ENCODE measurements at places on chromosomes 4 and X. TPM values are rescaled to one million over a fixed set of nuclear protein-coding genes. Genes with fewer than 3 reads are reported as not detected.

The MAGEA12 gene
- not detected for total RNA-seq

The IGSF1 gene
- total RNA-seq: not detected

DNA sequence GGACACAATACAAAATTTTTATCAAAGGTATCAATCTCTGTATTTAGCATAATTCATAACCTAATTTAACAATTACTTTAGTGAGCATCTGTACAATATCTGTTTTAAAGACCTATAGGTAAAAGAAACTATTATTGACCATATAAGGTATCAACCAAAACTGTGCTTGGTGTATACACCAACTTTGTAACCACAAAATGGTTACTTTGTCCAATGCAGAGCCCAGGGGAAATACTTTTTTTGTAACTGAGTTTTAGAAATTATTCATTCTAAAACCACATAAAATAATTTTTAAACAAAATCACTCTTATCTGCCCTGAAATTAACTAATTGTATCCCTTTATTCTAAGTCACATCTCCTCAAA is 5.0 kb downstream of the CXXC4 start:
- DNase-seq: no peak
- H3K27me3 ChIP-seq: peaks cover 56% of the 10 kb centered on the region
- no peak overlapping the region for H3K27ac ChIP-seq
- no peaks in the 10 kb centered on the region for H3K36me3 ChIP-seq

- no peak overlapping the region for H3K4me3 ChIP-seq
- H3K27me3 ChIP-seq: peaks cover 9% of the 10 kb centered on the region
- H3K27ac ChIP-seq: no peak overlapping the region
- H3K4me1 ChIP-seq: peaks cover 3% of the 10 kb centered on the region
- no peaks in the 10 kb centered on the region for H3K36me3 ChIP-seq
- no peak for DNase-seq
These were observed 62.5 kb upstream of the NFKB1 start for GRCh38 chr4:102438396-102439235.

GRCh38 chr4:40238700-40239548 is 42.1 kb downstream of the RHOH start:
- peak; percentile 83 for DNase-seq
- H3K4me3 ChIP-seq: peak overlapping the region; percentile 58
- H3K4me1 ChIP-seq: peaks cover 91% of the 10 kb centered on the region

- peaks cover 11% of the 10 kb centered on the region for H3K27me3 ChIP-seq
- H3K27ac ChIP-seq: no peak overlapping the region
- H3K4me3 ChIP-seq: no peak overlapping the region
These were observed 378.5 kb upstream of the MAD2L1 start for GRCh38 chr4:120445186-120445585.

The FAM47A gene
- total RNA-seq: not detected

DNA sequence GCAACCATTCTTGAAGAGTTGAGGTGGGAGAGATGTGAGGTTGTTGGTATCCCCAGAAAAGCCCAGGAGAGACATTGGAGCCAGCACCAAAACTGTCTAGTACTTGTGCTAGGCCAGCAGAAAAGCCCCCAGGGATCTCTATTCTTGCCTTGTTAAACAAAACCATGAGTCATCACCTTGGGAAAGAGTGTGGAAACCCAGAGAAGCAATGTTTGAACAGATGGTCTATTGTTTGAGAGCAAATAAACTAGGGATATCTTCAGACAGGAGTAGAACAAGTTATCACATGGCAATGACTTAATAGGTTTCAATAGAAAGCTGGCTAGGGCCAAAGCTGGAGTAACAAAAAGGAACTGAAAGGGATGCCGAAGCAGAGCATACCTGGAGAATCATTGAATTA is 195.7 kb upstream of the CASK start:
- H3K27me3 ChIP-seq: no peaks in the 10 kb centered on the region
- H3K27ac ChIP-seq: no peak overlapping the region
- peaks cover 17% of the 10 kb centered on the region for H3K4me1 ChIP-seq
- no peak for DNase-seq

DNA sequence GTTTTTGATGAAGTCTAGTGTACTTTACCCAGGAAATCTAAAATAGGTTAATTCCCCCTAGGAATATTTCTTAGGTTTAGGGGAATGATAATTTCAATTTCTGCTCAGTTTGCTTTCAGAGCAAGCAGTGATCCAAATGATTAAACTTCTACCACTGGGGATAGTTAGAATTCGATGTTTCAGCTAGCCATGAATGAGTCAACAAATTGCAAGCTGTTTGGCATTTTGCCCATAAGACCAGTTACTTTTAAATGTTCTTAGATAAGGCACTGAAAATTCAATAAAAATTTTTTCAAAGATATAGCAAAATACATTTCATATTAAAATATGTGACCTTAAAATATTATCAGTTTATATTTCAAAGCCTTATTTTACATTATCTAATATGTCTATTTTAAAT is 993.6 kb downstream of the ARAP2 start:
- DNase-seq: no peak
- H3K4me3 ChIP-seq: no peak overlapping the region
- no peaks in the 10 kb centered on the region for H3K36me3 ChIP-seq
- H3K27me3 ChIP-seq: no peaks in the 10 kb centered on the region

The CXCL11 gene
- not detected for total RNA-seq

DNA sequence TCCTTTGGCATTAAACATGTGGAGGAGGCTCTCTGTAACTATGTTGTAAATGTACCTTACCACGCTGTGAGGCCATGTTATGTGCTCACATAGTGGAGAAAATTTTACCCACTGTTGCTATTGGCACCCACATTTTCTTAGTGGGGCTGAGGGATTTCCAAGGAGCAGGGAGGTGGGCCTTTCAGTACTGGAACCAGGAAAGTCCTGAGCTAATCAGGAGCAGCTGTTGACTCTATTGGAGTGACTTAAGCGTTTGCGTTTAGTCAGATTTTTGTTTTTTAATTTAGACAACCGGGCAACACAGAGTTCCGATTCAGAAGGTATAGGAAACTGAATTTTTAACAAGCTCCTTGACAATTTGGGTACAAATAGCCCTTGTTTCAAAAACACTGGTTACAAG is 30.7 kb upstream of the WDR17 start:
- H3K36me3 ChIP-seq: no peaks in the 10 kb centered on the region
- no peaks in the 10 kb centered on the region for H3K27me3 ChIP-seq
- no peak overlapping the region for H3K4me3 ChIP-seq
- no peak for DNase-seq
- H3K27ac ChIP-seq: no peak overlapping the region
- no peaks in the 10 kb centered on the region for H3K4me1 ChIP-seq

DNA sequence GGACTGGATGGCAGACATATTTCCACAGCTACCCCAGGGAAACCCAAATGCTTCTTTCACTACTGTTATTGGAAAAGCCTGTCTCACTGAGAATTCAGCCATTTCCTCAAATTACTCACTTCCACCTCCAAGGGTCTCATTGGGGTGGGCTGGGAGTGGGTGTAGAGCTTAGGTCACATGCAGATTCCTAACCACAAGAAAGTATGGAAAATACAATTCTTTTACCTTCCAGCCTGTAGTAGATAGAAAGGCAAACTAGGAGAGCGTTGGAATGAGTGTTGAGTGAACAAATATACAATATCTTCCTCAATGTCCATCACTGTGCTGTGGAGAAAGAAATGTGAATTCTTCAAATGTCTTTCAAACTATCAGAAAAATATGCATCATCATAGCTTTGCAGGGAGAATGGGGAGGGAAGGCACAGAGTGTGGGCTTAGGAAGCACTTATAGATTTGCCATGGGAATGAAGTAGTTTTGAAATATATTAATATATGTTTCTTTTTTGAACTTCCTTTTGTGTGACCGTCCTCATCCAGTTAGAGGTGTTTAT is 245.3 kb upstream of the JADE1 start:
- DNase-seq: no peak
- H3K4me3 ChIP-seq: no peak overlapping the region
- peaks cover 20% of the 10 kb centered on the region for H3K27me3 ChIP-seq
- no peak overlapping the region for H3K27ac ChIP-seq

The UGT8 gene
- 0.12 TPM for total RNA-seq

The ZNF674 gene
- total RNA-seq: 5.4 TPM

- H3K36me3 ChIP-seq: no peaks in the 10 kb centered on the region
- no peak overlapping the region for H3K27ac ChIP-seq
- H3K4me3 ChIP-seq: no peak overlapping the region
- H3K27me3 ChIP-seq: no peaks in the 10 kb centered on the region
These were observed 514.0 kb upstream of the SMIM31 start for GRCh38 chr4:164239976-164240375.

- H3K27me3 ChIP-seq: no peaks in the 10 kb centered on the region
- no peak overlapping the region for H3K27ac ChIP-seq
- no peaks in the 10 kb centered on the region for H3K36me3 ChIP-seq
- H3K4me3 ChIP-seq: no peak overlapping the region
- H3K4me1 ChIP-seq: no peaks in the 10 kb centered on the region
These were observed 193.4 kb upstream of the PACRGL start for GRCh38 chr4:20506827-20507226.

The BRS3 gene
- not detected for total RNA-seq

The COX7B gene
- total RNA-seq: 244 TPM

DNA sequence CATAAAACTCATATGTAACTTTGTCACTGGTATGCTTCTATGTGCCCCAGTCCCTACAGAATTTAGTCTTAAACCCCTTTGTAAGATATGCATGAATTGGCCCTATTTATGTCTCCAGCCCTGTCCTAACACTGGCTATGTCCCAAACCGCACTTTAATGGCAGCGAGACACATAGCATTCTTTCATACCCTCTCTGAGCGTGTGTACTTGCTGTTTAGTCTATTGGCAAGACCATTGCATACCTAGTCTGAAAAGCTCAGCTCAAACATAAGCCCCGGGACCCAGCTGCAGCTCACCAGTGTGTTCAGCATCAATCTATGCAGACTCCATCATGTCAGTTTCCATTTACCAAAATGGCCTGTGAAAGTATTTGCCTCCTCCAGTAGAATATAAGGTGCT is 1018.4 kb upstream of the TENM3 start:
- H3K4me3 ChIP-seq: no peak overlapping the region
- DNase-seq: no peak
- H3K4me1 ChIP-seq: no peaks in the 10 kb centered on the region
- no peak overlapping the region for H3K27ac ChIP-seq
- no peaks in the 10 kb centered on the region for H3K27me3 ChIP-seq
- H3K36me3 ChIP-seq: no peaks in the 10 kb centered on the region

- no peaks in the 10 kb centered on the region for H3K36me3 ChIP-seq
- DNase-seq: no peak
- no peaks in the 10 kb centered on the region for H3K27me3 ChIP-seq
These were observed 275.3 kb upstream of the SPOCK3 start for GRCh38 chr4:167509551-167509950.

GRCh38 chr4:120658772-120659171 is 263.8 kb downstream of the PRDM5 start:
- H3K4me1 ChIP-seq: peaks cover 2% of the 10 kb centered on the region
- no peaks in the 10 kb centered on the region for H3K27me3 ChIP-seq
- no peaks in the 10 kb centered on the region for H3K36me3 ChIP-seq

The SGCB gene
- 15.2 TPM for total RNA-seq

GRCh38 chr4:96016634-96017299 is 176.9 kb downstream of the PDHA2 start:
- H3K4me1 ChIP-seq: no peaks in the 10 kb centered on the region
- no peak for DNase-seq
- H3K4me3 ChIP-seq: no peak overlapping the region
- H3K27ac ChIP-seq: no peak overlapping the region

GRCh38 chr4:39792529-39792928 is 94.6 kb downstream of the UBE2K start:
- H3K27me3 ChIP-seq: no peaks in the 10 kb centered on the region
- no peaks in the 10 kb centered on the region for H3K4me1 ChIP-seq
- no peak overlapping the region for H3K27ac ChIP-seq
- no peak overlapping the region for H3K4me3 ChIP-seq
- DNase-seq: no peak
